Activated CD4-positive, alpha-beta T cell treated with anti-CD3 and anti-CD28 coated beads for 24 hours (primary cell): ENCODE measurements at places on chromosomes 4 and X.

DNA sequence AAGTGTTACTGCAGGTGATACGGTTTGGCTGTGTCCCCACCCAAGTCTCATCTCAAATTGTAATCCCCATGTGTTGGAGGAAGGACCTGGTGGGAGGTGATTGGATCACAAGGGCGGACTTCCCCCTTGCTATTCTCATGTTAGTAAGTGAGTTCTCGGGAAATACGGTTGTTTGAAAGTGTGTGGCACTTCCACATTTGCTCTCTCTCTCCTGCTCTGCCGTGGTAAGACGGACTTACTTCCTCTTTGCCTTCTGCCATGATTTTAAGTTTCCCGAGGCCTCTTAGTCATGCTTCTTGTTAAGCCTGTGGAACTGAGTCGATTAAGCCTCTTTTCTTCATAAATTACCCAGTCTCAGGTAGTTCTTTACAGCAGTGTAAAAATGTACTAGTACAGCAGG is 65.2 kb upstream of the SLC7A11 start:
- DNase-seq, result no peak

DNA sequence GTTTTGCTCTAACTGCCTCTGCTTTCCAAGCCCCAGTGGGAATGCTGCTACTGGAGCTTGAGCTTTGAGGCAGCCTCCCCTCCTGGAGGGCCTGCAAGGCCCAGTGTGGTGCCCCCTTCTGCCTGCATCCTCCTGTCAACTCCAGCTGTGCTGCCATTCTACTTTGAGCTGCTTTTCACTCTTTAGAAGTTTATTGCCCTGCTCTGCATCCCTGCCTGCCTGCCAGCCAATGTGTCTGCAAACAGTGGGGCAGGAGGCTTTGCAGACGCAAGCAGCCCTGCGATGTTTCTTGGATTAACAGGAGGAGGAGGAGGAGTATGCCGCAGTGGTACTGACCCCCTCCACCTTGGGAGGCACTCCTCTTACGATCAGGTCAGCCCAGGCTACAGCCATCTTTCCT is 16.4 kb downstream of the TMEM31 start:
- DNase-seq, result no peak

DNA sequence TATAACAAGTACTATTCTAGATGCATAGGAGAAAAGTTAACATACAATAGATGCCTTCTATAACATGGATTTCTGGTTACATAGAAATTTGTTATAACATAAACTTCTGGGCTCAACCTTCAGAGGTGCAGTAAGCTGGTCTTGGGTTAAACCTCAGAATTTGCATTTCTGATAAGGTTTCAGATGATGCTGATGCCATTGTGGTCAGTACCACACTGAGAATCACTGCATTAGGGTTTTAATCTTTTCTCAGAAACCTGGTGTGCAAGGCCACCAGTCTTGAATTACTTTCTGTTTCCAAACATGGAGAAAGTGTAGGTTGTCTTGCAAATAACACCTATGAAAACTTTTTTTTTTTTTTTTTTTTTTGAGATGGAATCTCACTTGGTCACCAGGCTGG is 146.2 kb downstream of the SPOCK3 start:
- DNase-seq, result no peak

DNA sequence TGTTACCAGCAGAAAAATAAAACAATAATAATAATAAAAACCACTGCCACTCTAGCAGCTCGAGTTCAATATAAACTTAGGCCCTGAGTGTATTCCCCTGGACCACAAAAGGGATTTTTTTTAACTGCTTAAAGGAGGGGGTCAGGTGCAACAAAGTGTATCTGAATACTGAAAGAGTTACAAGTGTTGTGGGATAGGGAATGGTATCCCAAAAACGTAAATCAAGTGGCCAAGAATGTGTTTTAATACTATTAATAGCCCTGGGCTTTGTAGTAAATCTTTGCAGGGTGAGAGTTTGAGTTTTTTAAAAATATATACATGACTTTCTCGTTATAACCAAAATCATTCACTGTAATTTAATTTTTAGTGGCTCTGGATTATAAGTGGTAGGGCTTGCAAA is 860.1 kb upstream of the INTU start:
- no peak for DNase-seq

- no peak for DNase-seq
Measured at GRCh38 chrX:68433155-68433980, at the start of gene OPHN1. Gene OPHN1, minus strand, starts transcription at chrX:68433495. Its CDS starts 475 bp downstream, at chrX:68433020.

- no peak for DNase-seq
Measured at GRCh38 chr4:84498935-84499623, at the start of gene NKX6-1. Gene NKX6-1, minus strand, starts transcription at chr4:84499292. Its CDS starts 1,064 bp downstream, at chr4:84498228.

GRCh38 chr4:6777636-6778281 is 4.8 kb upstream of the KIAA0232 start:
- no peak for DNase-seq
